ENCODE measurements at places on chromosomes 11 and 22. TPM values are rescaled to one million over a fixed set of nuclear protein-coding genes. Genes with fewer than 3 reads are reported as not detected.
A peak's percentile ranks its signal among the peaks of the same experiment; 100 is the strongest.

- no peak for DNase-seq
Observed at GRCh38 chr22:46737105-46737975, 712 bp downstream of the CERK start.

DNA sequence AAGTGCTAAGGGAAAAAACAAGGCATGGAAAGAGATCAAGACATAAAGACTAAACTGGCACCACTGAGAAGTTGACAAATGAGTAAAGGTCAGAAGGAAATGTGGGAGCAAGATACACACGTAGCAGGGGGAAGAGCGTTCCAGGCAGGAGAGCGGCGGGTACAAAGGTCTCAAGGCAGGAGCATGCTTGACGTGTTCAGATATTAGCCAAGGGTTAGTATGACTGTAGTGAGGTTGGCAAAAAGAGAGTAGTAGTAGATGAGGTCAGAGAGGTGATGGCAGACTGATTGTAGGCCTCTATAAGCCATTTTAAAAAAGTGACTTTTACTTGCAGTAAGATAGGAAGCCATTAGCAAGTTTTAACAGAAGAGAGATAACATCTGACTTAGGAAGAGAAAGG, 9.9 kb downstream of the SYT9 start:
- DNase-seq, result no peak

- no peak for DNase-seq
Observed at GRCh38 chr22:17137170-17137569, 16.0 kb upstream of the TMEM121B start.

DNA sequence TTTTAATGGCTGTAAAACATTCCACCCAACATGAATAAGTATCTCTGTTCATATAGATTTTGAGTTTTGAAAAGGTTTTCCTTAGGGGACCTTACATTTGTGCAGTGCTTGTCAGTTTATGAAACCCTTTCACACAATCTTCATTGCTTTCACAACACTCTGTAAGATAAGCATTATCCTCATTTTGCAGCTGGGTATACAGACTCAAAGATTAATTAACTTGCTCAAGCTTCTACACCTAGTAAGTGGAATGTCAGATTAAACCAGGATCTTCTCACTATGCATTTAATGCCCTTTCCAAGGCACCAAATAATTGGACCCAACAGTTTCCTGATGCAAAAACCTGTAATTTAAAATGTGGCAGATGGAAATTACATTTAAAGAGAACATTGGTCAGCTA, 11.6 kb upstream of the GAB2 start:
- DNase-seq, result no peak

DNA sequence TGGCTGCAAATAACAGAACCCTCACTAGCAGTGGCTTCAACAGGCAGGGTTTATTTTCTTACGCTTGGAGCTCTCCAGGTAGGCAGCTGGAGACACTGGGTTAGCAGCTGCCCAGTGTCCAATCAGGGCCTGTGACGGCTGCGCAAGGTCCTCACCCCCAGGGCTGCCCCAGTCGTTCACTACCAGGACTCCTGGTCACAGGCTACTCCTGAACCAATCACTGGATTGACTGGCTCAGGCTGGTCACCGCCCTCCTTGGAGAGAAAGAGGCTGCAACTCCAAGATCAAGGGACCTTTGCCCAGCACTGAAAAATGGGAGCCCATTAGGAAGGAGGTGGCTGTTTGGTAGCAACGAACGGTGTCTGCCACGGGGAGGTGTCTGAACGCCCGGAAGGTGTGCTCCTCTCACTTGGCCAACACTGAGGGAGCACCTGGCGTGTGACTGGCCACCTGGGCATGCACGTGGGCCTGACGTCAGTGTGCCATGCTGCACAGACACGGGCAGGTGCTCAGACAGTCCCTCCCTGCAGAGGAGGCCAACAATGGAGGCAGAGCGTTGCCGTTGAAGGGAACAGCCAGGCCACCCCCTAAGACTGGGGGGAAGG, 5.1 kb downstream of the ARSA start:
- no peak for DNase-seq

GRCh38 chr22:39368461-39368911, 18.7 kb downstream of the SYNGR1 start:
- DNase-seq, result no peak

SEZ6L gene
- 104 TPM for total RNA-seq

C11orf42 gene
- total RNA-seq, result not detected

DDT gene
- total RNA-seq, result 65.4 TPM

SEPTIN3 gene
- total RNA-seq, result 289 TPM

DNA sequence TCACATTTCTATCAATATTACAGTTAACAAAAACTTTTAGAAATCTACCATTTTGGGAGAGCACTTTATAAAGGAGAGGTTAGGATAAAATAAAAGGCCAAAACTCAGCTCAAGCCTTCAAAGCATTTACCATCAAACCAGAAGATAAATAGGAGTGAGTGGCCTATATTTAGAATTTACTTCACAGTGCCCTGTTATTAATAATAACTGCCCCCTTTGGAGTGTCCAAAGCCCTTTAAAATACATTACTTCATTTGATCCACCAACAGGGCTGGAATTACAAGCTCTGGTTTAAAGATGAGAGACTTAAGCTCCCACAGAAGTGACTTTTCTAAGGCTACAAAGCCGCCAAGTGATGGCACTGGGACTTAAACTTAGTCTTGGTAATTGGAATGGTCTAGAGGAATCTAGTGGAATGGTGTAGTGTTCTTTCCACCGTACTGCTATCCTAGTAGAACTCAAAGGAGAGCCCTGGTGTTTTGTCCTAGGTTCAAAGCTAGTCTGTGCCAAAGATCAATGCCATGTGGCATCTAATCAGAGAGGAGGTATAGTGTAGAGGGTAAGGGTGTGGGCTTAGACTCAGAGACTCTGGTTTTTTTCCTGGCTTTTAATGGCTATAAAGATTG, 21.2 kb upstream of the MTMR3 start:
- no peak for DNase-seq

DNA sequence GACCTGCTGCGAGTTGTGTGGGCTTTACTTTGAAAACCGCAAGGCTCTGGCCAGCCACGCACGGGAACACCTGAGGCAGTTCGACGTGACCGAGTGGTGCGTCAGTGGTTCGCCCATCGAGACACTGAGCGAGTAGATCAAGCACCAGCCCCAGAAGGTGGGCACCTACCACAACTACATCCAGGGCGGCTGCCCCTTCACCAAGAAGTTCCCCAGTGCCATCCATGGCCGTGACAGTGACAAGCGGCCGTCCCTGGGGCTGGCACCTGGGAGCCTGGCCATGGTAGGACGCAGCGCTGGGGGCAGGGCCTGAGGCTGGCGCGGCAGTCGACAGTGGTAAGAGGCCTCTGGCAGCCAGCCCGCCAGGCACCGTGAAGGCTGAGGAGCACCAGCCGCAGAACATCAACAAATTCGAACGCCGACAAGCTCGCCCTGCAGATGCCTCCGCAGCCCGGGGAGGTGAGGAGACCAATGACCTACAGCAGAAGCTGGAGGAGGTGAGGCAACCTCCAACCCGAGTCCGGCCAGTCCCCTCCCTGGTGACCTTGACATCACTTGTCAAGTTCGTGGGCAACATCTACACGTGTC, 545.2 kb upstream of the CCDC179 start:
- no peak for DNase-seq

C2CD2L gene
- 57.4 TPM for total RNA-seq

- DNase-seq, result no peak
Observed at GRCh38 chr11:77468527-77468926, 5.4 kb downstream of the PAK1 start.

GRCh38 chr11:72347691-72348090, 86.6 kb downstream of the CLPB start:
- DNase-seq, result no peak

DNA sequence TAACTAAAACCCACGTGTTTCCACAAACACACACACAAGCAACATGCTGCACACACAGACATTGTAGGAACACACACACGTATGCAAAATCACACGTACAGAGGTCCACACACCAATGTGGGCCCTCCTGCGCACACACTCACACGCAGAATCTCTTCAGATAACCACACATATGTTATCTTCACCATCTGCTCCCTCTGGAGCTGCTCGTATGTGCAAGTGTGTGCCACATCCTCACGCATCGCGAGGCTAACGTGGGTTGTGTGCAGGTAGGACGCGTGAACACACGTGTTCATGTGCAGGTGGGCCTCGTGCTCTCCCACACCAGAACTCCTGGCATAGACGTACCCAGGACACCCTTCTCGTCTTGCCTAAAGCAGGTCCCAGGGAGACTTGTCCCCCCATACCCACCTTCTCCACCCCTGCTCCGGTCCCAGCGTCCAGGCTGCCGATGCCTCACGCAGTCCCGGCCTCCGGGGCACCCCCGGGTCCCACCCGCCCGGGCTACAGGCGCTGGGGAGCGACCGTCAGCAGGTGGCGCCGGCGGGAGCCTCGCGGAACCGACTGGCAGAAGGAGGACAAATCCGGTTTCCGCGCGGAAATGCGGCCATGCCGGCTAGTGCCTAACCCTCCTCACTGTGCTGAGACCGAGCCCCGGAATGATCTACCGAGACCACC, 10.3 kb upstream of the IGSF9B start:
- peak; percentile 74 for DNase-seq

DNA sequence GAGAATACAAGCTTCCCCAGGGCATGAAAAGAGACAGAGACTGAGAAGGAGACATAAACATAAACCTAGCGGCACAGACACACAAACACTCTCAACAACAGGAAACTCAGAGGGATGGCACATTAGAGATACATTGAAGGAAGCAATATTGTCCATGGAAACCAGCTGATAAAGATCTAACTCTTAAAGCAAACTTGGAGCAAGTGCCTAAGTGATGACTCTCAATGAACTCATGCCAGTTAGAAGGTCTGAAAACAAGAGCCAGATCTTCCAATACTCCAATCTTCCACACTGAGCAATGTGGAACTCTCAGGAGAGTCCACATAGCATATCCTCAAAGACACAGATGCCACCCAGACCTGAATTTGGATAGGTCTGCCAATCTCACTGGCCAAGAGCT, 168.8 kb upstream of the ISX start:
- no peak for DNase-seq

- DNase-seq, result no peak
Observed at GRCh38 chr11:36034551-36035331, 90.9 kb downstream of the LDLRAD3 start.

PICALM gene
- total RNA-seq, result 339 TPM

GRCh38 chr11:119504371-119504770, 81.4 kb upstream of the THY1 start:
- no peak for DNase-seq

- DNase-seq, result no peak
Observed at GRCh38 chr22:41899992-41900651, 14.8 kb downstream of the SHISA8 start.

GRCh38 chr11:86593833-86594232, 78.6 kb downstream of the ME3 start:
- no peak for DNase-seq

- DNase-seq, result no peak
Observed at GRCh38 chr11:34860034-34860433, 56.1 kb downstream of the APIP start.

HEPN1 gene
- not detected for total RNA-seq

FAM227A gene
- 5.1 TPM for total RNA-seq

- DNase-seq, result no peak
Observed at GRCh38 chr11:33906484-33907186, 14.8 kb upstream of the LMO2 start.

DNA sequence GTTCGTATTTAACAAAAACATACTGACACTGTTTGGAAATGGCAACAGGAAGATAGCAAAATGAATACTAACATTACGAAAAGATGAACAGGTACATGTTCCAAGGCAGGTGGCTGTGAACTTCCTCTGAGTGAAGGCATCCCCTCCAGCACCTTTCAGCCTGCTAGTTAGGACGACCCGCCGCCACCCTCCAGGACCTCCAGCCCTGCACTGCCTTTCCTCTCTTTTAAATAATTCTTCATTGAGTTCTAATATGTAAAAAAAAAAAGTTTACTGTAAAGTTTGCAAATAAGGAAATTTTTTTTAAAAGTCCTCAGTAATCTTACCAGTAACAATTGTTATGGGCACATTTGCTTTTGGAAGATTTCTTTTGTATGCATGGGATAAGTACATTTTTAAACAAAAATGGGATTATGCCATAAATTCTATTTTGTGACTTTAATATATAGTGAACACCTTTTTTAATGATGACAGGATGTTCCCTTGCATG, 6.0 kb downstream of the NEAT1 start:
- peak; percentile 47 for DNase-seq

GRCh38 chr11:16155448-16155847, 200.9 kb downstream of the SOX6 start:
- no peak for DNase-seq

- DNase-seq, result no peak
Observed at GRCh38 chr11:8948886-8949285, 6.1 kb upstream of the ASCL3 start.

GRCh38 chr11:115214644-115215234, 289.5 kb downstream of the CADM1 start:
- DNase-seq, result no peak

CAVIN3 gene
- 4.9 TPM for total RNA-seq

- DNase-seq, result no peak
Observed at GRCh38 chr11:103988595-103988969, 47.9 kb upstream of the DDI1 start.

LIF gene
- not detected for total RNA-seq

BDNF gene
- 2.2 TPM for total RNA-seq

GRCh38 chr11:27242591-27242990, 120.4 kb downstream of the CCDC34 start:
- no peak for DNase-seq

TMPRSS4 gene
- not detected for total RNA-seq

DNA sequence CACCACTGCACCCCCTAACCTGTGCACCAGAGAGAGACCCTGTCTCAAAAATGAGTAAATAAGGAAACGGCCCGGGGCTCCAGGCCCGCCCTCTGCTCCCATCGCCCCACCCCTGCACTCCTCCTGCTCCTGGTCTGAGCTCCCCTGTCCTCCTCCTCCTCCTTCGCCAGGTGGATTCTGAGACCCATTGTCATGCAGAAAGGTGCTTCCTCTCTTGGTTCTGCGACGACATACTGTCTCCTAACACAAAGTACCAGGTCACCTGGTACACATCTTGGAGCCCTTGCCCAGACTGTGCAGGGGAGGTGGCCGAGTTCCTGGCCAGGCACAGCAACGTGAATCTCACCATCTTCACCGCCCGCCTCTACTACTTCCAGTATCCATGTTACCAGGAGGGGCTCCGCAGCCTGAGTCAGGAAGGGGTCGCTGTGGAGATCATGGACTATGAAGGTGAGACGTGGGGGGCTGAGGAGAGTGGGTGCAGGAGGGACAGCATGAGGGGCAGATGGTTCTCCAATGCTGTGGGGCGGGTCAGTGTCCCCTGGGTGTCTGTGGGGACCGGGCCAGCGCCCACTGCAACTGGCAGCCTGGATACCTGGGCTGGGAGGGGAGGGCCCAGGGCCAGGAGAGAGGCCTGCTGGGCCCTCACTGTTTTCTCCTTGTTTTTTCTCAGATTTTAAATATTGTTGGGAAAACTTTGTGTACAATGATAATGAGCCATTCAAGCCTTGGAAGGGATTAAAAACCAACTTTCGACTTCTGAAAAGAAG, 3.1 kb upstream of the APOBEC3D start:
- no peak for DNase-seq

DNA sequence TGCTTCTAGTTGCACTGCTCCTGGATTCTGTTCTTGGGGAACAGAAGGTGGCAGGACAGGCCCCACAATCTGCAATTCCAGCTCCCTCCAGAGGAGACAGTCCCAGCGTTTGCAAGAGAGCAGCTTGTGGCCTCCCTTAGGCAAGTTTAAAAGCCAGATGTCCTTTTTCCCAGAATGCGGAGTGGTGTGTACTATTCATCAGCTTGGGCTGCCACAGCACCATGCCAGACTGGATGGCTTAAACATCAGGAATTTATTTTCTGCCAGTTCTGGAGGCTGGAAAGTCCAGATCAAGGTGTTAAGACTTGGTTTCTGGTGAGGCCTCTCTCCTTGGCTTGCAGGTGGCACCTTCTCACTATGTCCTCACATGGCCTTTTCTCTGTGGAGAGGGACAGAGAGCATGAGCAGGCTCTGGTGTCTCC, 11.7 kb downstream of the MIAT start:
- no peak for DNase-seq
